ENCODE measurements at places on chromosomes 3 and 15.

GRCh38 chr3:34132069-34132692 lies 333.8 kb downstream of the PDCD6IP start:
- no peak for DNase-seq

- DNase-seq, result no peak
Measured at GRCh38 chr15:96457841-96458240, 127.3 kb downstream of the NR2F2 start.

GRCh38 chr3:17354341-17354740 lies 388.1 kb downstream of the TBC1D5 start:
- DNase-seq, result no peak

DNA sequence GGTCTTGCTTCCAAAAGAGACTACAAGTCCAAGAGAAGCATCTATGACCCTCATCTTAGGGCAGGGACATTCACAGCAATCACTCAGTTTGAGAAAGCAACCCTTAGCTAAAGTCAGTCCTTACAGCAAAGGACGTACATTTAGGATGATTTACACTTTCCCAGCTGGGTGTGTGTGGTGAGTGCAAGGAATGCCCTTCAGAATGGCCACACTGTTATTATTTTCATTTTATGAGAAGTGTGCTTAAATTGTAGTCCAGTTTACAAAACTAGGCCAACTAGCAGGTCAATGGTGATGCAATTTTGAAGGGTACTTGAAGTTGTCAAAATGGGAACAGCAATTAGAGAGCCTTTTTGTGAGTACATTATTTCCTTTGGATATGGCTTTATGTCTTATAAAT lies 26.0 kb upstream of the CCK start:
- no peak for DNase-seq

DNA sequence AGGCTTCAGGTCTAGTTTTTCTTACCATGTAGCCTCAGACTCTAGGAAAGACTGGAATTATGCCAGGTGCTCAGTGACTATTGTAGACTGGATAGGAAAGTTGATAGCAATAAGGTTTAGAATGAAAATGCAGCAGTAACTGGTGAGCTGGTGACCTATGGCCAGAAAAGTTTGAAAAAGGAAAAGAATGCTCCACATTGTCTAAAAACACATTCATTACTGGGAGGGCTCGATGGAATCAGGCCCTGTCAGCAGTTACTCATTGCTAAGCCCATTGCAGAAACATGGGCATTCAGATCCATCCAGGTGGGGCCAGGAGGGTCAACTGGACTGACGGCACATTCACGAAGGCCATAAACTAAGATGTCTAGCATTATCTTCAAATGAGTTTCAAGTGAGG lies 8.7 kb upstream of the MBNL1 start:
- DNase-seq, result no peak

DNA sequence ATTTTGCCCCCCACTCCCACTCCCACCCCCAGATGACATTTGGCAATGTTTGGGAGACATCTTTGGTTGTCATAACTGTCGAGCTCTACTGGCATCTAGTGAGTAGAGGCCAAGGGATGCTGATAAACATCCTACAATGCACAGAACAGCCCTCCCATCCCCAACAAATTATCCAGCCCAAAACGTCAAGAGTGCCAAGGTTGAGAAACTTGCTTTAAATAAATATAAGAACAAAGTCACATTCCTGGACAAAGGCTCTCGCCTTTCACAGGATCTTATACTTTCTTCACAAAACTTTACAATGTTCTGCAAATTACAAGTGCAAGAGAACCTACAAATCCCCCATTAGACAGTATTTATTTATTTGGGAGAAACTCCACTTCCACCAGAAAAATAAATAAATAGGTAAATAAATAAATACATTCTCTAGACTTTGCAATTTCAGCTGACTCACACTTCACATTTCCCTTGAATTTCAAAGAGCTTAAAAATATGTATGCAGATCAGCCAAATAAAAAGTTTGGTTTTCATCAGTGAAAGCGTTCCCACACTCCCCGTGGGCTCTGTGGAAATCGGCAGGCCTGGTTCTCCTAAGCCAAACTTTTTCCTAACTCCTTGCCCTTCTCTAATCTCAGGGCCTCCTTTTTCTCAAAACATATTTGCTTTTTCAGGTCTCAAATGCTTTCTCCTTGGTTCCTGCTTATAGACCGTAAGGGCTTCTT lies 12.7 kb upstream of the CPA3 start:
- no peak for DNase-seq

DNA sequence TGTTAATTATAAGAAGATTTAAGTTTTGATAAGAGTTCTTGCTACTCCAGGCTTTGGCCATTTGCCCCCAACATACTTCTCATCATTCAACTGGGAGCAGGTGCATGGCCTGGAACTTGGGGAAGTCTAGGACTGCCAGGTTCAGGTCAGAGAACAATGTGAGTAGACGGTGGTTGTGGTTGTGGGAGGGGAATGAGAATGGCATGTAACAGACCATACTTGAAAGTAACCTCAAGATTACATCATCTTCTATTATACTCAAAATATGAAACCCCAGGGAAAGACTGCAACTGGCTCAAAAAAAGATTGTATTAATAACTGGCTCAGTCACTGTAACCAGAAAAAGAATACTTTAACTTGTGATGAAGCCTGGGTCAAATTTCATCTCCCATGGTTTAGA lies 364.9 kb upstream of the DPPA4 start:
- DNase-seq, result no peak

DNA sequence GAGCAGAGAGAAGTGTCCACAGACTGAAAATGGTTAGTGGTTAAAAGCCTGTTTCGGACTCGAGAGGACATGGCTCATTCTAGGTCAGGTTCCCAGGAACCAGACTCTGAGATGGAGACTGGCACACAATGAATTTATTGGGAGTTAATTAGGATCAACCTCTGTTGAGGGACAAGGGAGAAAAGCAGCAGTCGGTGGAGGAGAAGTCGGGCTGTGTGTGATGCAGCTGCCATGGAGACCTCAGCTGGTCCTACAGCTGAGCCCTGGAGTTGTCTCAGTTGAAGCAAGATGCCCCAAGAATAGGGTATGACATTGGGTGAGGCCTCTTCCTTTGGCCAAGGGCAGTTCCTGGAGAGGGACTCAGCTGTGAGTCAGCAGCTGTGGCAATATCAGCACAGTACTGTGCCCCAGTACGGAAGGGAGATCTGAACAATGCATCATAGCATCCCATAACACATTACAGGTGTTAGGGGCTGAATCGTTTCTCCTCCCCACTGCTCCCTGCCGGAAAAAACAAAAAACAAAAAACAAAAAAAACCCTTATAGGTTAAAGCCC lies 105.4 kb downstream of the ABHD5 start:
- DNase-seq, result no peak

GRCh38 chr15:83092309-83092976 lies 15.0 kb upstream of the TM6SF1 start:
- no peak for DNase-seq

GRCh38 chr15:83380682-83381081 lies 66.5 kb upstream of the SH3GL3 start:
- peak; percentile 50 for DNase-seq

DNA sequence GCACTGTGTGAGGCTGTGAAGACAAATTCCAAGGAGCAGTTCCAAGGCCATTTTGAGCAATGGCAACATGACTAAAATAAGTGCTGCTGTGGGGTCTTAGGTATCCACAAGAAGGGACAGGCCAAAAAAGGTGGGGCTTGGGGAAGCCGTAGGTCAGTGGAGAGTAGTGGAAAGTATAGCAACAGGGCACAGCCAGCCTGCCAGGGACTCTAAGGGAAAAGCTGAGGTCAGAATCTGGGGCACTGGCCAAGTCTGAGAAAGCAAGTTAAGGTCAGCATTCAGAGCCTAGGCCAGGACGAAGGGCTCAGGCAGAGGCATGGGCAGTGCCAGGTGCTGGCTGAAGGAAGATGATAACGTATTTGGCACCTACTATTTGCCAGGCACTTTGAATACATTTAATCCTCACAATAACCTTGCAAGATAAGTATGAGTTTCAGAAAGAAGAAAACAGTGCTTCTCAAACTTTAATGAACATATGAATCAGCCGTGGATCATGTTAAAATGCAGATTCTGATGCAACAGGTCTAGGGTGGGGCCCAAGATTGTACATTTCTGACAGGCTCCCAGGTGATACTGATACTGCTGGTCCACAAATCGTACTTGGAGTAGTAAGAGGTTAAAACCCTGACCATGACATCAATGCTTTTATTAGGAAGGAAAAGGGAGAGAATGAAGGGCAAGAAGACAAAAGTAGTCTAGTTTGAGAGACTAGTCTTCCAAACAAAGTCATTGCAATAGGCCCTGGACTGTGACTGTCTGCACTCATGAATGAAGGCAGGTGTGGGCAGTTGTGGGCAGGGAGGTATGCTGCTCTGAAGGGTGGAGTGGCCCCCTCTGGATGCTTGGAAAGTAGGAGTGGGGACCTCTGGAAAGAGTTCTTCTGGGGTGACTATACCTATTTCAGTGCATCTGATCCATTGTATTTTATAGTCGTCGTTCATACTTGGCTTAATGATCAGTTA lies 106.3 kb upstream of the ANKRD28 start:
- DNase-seq, result no peak

DNA sequence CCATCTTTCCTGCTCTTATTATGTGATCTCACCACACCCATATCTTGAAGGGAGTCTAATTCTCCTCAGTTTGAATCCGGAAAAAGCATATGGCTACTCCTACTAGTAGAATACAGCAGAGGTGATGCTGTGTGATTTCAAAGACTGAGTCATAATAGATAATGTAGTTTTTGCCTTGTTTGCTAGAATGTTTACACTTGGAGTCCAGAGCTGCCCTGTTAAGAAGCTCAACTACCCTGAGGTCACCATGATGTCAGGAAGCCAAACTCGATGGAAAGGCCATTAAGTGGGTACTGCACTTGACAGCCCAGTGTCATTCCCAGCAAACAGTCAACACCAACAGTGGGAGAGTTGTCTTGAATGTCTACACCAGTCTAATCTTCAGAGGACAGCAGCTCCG lies 56.9 kb downstream of the CD200R1L start:
- DNase-seq, result no peak

- DNase-seq, result no peak
Measured at GRCh38 chr3:12462159-12462947, 21.9 kb upstream of the TSEN2 start.

- no peak for DNase-seq
Measured at GRCh38 chr3:101319531-101319930, 844 bp downstream of the IMPG2 start.

- no peak for DNase-seq
Measured at GRCh38 chr3:115226844-115227445, 79.9 kb upstream of the ZBTB20 start.

DNA sequence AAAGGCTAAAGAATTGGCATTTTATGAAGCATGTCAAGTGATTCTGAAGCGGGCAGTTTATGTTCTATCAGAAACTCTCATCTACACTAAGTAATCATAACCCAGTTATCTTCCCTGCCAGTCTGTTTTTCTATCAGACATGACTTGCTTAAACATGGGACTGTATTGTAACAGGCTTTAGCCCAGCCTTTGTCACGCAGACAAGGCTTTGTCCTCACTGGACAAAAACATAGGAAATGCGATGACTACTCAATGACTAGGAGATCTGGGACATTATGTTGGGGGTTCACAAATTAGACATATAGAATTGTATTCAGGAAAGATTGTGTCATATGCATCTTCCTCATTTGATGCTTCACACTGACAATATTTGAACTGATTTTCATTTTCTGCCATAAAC lies 115.5 kb downstream of the GADL1 start:
- DNase-seq, result no peak

GRCh38 chr3:42674146-42674545 lies 11.2 kb upstream of the KLHL40 start:
- DNase-seq, result no peak

GRCh38 chr3:158663246-158663645 lies 9.2 kb downstream of the LXN start:
- no peak for DNase-seq

- DNase-seq, result no peak
Measured at GRCh38 chr3:49714728-49715550, 4.5 kb downstream of the AMIGO3 start.

- DNase-seq, result no peak
Measured at GRCh38 chr15:92715758-92716157, 60.2 kb upstream of the FAM174B start.

DNA sequence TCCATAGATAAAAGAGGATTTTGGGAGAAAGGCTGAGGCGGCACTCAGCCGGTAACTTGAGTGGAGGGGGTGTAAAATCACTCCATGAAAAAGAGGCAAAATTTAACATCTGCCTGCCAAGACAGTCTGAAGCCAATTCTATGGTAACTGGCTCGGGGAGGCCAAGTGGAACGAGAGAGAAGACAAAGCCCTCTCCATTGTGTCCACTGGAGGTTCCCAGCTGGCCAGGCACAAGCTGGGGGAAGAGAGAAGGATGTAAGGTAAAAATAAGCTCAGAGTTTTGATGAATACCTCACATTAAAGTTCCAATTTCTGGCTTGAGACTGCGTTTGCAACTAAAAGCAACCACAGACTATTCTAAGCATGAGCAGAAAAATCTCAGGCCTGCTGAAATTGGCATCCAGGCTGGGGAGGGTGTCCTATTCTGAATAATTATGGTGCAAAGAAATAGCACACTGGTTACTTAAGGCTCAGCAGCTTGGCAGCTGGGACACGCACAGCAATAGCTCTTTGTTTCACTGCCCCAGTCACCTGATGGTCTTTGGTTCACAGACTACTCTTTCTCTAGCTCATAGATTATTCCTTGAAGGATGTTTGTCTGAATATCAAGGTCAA lies 48.8 kb downstream of the CHRD start:
- DNase-seq, result no peak

- no peak for DNase-seq
Measured at GRCh38 chr3:23664459-23664858, 141.3 kb upstream of the UBE2E1 start.

- DNase-seq, result no peak
Measured at GRCh38 chr3:121152573-121152972, 244.6 kb downstream of the STXBP5L start.

GRCh38 chr3:25009665-25010064 lies 418.4 kb upstream of the RARB start:
- no peak for DNase-seq

DNA sequence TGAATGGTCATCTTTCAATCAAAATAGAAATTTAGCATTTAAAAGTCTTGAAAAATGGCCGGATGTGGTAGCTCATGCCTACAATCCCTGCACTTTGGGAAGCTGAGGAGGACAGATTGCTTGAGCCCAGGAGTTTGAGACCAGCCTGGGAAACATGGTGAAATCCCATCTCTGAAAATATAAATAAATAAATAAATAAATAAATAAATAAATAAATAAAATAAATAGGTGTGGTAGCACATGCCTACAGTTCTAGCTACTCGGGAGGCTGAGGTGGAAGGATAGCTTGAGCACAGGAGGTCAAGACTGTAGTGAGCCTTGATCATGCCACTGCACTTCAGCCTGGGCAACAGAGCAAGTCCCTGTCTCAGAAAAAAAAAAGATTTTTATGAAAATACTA lies 25.9 kb downstream of the SLC30A4 start:
- no peak for DNase-seq

GRCh38 chr3:38031022-38031994 lies 1.9 kb upstream of the PLCD1 start:
- DNase-seq, result no peak

- no peak for DNase-seq
Measured at GRCh38 chr3:88773766-88774165, 333.7 kb upstream of the EPHA3 start.

All from GM19239 (cell line).